ENCODE measurements at places on chromosomes 3 and 15. TPM values are rescaled to one million over a fixed set of nuclear protein-coding genes. Genes with fewer than 3 reads are reported as not detected.

The RAB11A gene
- 145 TPM for total RNA-seq

The TMEM266 gene
- not detected for total RNA-seq

The GOLGA8Q gene
- total RNA-seq: 0.18 TPM

The GPR62 gene
- under 0.01 TPM for total RNA-seq

The ANAPC13 gene
- 30.3 TPM for total RNA-seq

The KIF15 gene
- total RNA-seq: 12.7 TPM

The CSNK1G1 gene
- total RNA-seq: 29.5 TPM

The NFKBIZ gene
- total RNA-seq: 9.3 TPM

The SUCLG2 gene
- total RNA-seq: 46.4 TPM

The AHSG gene
- total RNA-seq: not detected

The TMEM212 gene
- total RNA-seq: not detected

The CYP8B1 gene
- not detected for total RNA-seq

The TAMM41 gene
- 3.5 TPM for total RNA-seq

The MAN2A2 gene
- 27.6 TPM for total RNA-seq

The PGBD4 gene
- 0.90 TPM for total RNA-seq

The CCR5 gene
- total RNA-seq: not detected

The GXYLT2 gene
- 0.54 TPM for total RNA-seq

The MYO5A gene
- 66.7 TPM for total RNA-seq
